Purkinje cell (primary cell): ENCODE measurements at places on chromosomes 11 and 22. TPM values are rescaled to one million over a fixed set of nuclear protein-coding genes. Genes with fewer than 3 reads are reported as not detected.

The OR5A1 gene
- polyA plus RNA-seq, result not detected in 2 replicates

The YWHAH gene
- 3,631 and 4,487 TPM in 2 replicates for polyA plus RNA-seq

The ADAMTS8 gene
- 0.24 and 3.2 TPM in 2 replicates for polyA plus RNA-seq

The OR51A4 gene
- polyA plus RNA-seq, result not detected in 2 replicates

The OR52N1 gene
- polyA plus RNA-seq, result not detected in 2 replicates

The PANX3 gene
- not detected in 2 replicates for polyA plus RNA-seq

The MMP12 gene
- not detected in 2 replicates for polyA plus RNA-seq

The CADM1 gene
- 29.9 and 48.1 TPM in 2 replicates for polyA plus RNA-seq

The MYRF gene
- polyA plus RNA-seq, result 0.06 TPM in 1 of 2 replicates, not detected in the other

The IRAG1 gene
- polyA plus RNA-seq, result 1.3 and 2.3 TPM in 2 replicates

The B4GAT1 gene
- 175 and 218 TPM in 2 replicates for polyA plus RNA-seq

The LRRN4CL gene
- not detected in 2 replicates for polyA plus RNA-seq

The CCDC81 gene
- polyA plus RNA-seq, result 3.4 TPM in 1 of 2 replicates, not detected in the other

The DEAF1 gene
- polyA plus RNA-seq, result 10.8 and 19.0 TPM in 2 replicates

The AIFM3 gene
- polyA plus RNA-seq, result 3.9 and 6.6 TPM in 2 replicates

The LRRC74B gene
- not detected in 2 replicates for polyA plus RNA-seq

The GAB2 gene
- 0.89 and 1.2 TPM in 2 replicates for polyA plus RNA-seq

The CHCHD10 gene
- 148 and 429 TPM in 2 replicates for polyA plus RNA-seq

The TSG101 gene
- polyA plus RNA-seq, result 56.9 and 72.8 TPM in 2 replicates

The SLC25A45 gene
- 0.51 TPM in 1 of 2 replicates, not detected in the other for polyA plus RNA-seq

The PAMR1 gene
- not detected in 2 replicates for polyA plus RNA-seq

The NCAM1 gene
- 244 and 334 TPM in 2 replicates for polyA plus RNA-seq

The OR6Q1 gene
- not detected in 2 replicates for polyA plus RNA-seq

The CEND1 gene
- polyA plus RNA-seq, result 14.7 and 20.2 TPM in 2 replicates

The UBE2L3 gene
- 96.9 and 105 TPM in 2 replicates for polyA plus RNA-seq

The KRTAP5-8 gene
- polyA plus RNA-seq, result not detected in 2 replicates

The SMIM35 gene
- polyA plus RNA-seq, result not detected in 2 replicates

The VPREB1 gene
- polyA plus RNA-seq, result not detected in 2 replicates

The HPX gene
- not detected in 2 replicates for polyA plus RNA-seq

The OR5D14 gene
- polyA plus RNA-seq, result not detected in 2 replicates

The CD6 gene
- polyA plus RNA-seq, result not detected in 2 replicates

The UCP3 gene
- polyA plus RNA-seq, result 0.58 TPM in 1 of 2 replicates, not detected in the other

The PAFAH1B2 gene
- polyA plus RNA-seq, result 85.7 and 93.0 TPM in 2 replicates

The OR52I2 gene
- not detected in 2 replicates for polyA plus RNA-seq

The OR8D4 gene
- polyA plus RNA-seq, result not detected in 2 replicates

The GLYATL1 gene
- polyA plus RNA-seq, result 0.59 TPM in 1 of 2 replicates, not detected in the other

The FAM181B gene
- 0.78 and 1.6 TPM in 2 replicates for polyA plus RNA-seq

The HEPACAM gene
- polyA plus RNA-seq, result 9.0 and 13.6 TPM in 2 replicates
